ENCODE measurements at places on chromosomes 2 and 18.

DNA sequence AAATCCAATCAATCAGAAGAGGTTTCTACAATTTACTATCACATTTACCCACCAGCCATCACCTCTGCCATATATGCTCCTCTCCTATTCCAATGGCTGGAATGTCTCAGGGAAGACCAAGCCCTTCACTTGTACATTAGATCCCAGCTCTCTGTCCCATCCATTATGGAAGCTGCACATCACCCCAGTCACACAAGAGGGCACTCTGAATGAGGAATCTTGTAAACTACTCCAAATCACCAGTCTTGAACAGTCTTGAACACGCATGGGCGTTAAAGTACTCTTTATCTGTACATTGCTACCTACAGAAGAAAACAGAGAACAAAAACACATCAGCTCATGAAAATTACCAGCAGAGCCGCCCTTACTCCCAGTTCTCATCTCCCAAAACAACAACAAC is 38.7 kb downstream of the ZC3H8 start:
- DNase-seq, result no peak

DNA sequence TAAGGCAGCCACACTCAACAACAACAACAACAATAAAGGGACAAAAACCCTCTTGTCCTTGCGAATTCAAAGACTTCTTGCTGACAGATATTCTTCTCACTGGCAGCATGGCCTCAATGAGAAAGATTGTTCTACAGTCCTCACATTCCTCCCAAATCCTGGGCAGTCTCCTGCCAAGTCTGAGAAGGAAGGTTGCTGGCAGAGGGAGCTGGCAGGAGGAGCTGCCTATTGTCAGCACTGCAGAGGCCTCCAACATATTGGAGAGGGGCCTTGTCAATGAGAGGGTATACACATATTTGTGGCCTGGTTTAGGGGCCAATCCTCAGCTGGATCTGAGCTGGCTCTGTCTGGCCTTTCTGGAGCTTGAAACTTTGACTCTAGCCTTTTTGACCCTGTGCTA is 63.5 kb downstream of the LAMA3 start:
- no peak for DNase-seq

DNA sequence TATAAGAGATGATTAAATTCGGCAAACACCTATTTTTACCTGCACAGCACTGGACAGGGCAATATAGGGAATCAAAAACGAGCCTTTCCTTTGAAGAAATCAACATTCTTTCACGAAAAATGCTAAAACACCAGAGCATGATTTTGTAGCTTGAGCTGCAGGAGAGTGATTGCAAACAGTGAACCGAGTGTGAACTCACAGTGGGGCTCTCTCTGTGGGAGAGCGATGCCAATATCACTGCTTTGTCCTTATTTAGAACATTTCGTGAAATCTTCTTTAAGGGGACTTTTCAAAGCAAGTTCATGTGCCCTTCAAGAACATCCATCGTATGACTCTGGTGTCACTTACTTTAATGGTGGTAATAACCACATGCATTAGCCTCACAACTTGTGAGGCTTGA is 238.8 kb downstream of the CD226 start:
- DNase-seq, result no peak

DNA sequence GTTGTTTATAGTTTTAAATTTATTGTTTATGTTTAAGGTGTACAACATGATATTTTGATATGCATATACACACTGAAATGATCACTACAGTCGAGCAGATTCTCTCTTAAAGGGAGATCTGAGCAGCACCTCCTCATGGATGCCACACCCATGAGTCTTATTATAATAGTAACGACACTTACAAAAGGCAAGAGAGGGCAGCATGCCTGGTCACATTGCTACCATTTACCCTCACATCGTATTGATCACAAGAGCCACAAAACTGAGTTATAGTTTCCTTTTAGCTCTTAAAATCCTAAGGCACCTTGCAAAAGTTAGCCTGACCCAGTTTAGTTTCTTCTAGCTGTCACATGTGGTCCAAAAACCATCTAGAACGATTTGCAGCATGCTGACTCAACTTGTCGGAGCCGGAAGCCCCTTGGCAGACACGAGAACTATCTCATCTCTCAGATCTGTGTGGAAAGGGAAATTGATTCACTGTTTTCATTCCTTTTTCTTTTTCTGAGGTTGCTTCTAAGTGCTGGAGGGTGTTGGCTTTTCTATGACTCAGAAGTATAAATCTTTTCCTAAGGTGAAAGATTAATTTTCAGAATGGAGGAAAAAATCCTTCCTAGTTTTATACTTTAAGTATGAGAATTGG is 85.3 kb downstream of the CDC42EP3 start:
- DNase-seq, result peak; percentile 49

GRCh38 chr18:79987566-79987965 is 797 bp downstream of the TXNL4A start:
- no peak for DNase-seq

DNA sequence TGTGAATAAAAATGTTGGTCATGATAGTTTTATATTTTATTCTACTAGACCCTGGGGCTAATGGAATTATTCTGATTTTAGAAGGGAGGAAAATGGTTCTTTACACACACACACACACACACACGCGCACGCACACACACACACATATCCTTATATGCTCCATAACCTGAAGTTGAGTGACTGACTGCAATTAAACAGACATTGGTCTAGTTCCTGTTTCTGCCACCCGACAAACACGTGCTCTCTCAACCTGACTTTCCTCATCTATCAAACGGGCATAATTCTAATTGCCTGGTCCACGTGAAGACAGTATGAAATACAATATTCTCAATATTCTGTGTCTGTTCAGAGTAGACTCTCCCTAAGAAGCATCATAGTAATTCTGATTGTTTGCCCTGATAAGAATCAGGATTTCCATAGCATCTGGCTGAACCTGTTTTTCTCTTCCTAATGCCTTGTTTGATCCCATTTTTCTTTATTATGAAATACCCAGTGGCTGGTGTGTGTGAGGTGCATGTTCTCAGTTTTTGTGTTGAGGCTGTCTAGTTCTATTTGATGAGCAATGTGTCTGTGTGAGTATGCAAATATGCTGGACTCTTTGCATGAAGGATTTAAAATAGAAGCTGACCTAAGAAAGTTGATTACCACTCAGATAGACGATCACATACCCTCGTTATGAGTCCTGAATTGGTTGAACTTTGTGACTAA is 51.0 kb downstream of the SETBP1 start:
- no peak for DNase-seq

DNA sequence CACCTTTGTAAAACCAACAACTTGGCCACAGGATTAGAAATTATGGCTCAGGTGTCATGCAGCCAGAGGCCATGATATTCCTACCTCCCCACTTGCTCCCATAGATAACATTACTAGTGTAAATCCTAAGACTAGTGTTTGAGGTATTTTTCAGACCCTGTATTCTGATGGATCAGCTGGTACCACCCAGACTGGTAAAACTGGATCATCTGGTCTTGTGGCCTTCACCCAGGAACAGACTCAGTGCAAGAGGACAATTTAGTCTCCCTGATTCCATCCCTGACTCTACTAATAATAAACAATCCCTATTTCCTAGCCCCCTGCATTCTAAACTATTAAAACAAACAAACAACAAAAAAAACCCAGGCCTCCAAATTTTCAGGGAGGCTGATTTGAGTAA is 121.0 kb downstream of the ALPK2 start:
- DNase-seq, result no peak

- DNase-seq, result no peak
Measured at GRCh38 chr2:73232403-73233153, 461 bp downstream of the PRADC1 start.

- DNase-seq, result no peak
Measured at GRCh38 chr2:96847586-96847985, 3.8 kb upstream of the ANKRD23 start.

DNA sequence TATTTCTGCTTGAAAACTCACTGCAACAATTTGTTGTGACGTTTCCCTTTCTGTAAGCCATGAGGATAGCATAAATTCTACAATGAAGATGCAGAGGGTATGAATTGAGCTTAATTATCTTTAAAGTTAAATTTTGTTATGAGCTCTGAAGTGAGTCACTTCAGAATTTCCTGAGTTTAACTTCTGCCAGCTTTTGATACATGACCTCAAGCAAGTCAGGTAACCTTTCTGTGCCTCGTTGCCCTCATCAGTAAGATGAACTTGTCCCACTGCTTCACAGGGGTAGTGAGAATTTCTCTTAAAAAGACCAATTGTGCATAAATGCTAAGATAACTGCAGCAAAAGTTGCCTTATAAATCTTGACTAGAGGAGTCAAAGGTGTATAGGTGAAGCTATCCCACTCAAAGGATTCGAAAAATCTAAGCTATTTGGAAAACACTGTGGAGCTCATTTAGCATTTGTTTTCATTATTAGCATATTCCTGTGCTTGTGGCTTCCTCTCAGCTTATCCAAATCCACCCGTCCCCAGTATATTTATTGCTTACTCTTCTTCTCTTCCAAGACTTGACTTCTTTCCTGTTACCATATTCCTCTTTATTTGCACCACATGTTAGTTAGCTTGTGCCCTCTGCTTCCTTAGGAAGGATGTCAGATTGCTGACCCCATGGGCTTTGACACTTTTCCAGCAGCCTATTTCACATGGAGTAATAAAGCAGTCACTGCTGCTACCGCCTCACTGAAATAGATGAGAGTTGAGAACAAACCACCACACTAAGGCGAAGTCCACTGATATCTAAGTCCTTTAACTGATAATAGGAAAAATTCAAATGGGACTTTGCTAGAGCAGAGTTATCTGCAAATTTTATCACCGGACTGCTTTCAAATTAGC is 428.6 kb downstream of the ERBB4 start:
- DNase-seq, result no peak

GRCh38 chr2:150479075-150479915 is 8.2 kb downstream of the RND3 start:
- DNase-seq, result no peak

DNA sequence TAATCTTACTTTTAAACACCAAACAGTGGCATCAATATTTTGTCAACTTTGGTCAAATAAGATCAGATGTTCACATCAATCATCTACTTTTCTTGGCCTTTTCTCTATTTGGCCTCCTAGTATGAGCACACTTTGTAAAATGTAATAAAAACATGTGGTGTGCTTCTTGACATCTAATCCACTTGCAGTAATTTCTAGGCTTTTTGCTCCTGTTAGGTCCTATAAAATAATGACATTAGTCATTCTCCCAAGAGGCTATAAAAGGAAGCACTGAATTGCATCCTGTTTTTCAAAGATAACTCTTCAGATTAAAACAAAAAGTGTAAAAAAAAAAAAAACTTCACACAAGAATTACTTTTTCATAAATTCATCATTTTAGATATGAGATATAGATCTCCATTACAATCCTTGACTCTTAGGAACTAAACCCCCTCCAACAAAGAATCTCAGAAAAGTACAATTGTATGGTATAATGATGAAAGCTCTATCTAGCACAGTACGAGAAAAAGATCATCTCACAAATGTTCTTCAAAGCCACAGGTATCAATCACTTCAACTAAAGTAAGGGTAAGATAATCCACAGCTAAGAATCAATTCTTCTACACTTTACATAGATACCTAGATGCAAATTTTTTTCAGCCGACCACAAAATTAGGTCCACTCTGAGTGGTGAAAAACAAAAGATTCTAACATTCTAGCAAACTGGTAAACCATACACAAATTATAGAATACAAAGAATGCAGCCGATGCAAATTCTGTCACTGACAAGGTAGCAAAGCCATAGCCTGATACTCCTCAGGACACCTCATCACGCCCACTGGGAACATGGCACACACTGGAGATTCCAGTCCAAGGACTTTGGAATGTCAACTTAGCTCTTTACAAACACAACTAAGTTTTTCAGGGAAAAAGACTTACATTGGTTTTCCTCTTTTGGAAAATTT is 2.7 kb downstream of the BCL2 start:
- no peak for DNase-seq

GRCh38 chr2:162917626-162918025 is 79.1 kb upstream of the KCNH7 start:
- no peak for DNase-seq

GRCh38 chr2:98893911-98894321 is 42.1 kb downstream of the CRACDL start:
- no peak for DNase-seq

DNA sequence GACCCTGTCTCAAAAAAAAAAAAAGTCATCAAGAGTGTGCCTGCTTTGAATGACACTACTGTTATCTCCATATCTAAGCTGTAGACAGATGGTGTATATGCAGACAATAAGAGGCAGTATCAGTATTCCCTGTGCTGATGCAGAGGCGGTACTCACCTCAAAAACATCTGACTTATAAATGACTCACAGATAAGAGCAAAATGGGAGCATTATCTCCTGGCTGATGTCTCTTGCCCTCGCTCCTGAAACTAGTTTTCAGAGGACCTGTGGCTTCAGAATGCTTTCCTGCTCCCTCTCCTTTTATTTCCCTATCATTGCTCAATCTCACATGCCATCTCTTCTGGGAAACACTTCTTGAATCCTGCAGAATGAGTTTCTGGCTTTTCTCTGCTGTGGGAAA is 289.6 kb downstream of the PTPRM start:
- no peak for DNase-seq

Data from stimulated activated CD8-positive, alpha-beta memory T cell treated with anti-CD3 and anti-CD28 coated beads, Interleukin-7, amount 100 ng/mL, for 1 hour (primary cell).